Stimulated activated naive CD4-positive, alpha-beta T cell (primary cell): ENCODE measurements at places on chromosomes 1 and 21.

DNA sequence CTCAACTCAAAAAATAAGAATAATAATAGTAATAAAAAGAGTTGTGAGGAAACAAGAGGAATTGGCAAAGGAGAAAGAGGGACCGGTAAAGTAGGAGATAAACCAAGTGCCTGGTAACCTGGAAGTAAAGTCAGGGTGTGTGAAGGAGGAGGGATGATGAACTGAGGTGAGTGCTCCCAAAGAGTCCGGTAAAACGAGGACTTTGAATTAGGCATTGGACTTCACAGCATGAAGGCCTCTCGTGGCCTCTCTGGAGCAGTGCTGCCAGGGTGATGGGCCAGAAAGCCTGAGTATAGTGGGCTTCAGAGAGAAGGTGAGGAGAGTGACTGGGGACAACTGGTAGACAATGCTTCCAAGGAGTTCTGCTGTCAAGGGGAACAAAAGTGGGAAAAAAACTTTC is 17.6 kb downstream of the RPL11 start:
- DNase-seq, result no peak

DNA sequence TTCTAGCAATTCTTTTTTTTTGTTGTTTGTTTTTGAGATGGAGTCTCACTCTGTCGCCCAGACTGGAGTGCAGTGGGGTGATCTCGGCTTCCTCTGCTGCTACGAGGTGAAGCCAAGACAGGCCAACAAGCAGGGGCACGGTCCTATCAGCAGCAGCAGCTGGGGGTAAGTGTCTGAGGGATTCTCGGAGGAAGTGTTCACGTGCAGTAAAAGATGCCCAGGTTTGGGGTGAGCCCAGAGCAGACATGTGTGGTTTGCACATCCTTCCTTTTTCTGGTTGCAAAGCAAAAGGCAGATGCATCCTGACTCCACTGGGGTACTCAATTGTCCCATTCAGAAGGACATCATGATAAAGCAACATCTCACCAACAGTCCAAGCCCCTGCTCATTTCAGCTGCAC is 27.7 kb downstream of the PIGP start:
- no peak for DNase-seq

- DNase-seq, result no peak
Observed at GRCh38 chr1:76580206-76580605, 287.1 kb upstream of the ST6GALNAC5 start.

GRCh38 chr1:182602935-182603645 is 1.1 kb downstream of the RGS16 start:
- DNase-seq, result no peak

DNA sequence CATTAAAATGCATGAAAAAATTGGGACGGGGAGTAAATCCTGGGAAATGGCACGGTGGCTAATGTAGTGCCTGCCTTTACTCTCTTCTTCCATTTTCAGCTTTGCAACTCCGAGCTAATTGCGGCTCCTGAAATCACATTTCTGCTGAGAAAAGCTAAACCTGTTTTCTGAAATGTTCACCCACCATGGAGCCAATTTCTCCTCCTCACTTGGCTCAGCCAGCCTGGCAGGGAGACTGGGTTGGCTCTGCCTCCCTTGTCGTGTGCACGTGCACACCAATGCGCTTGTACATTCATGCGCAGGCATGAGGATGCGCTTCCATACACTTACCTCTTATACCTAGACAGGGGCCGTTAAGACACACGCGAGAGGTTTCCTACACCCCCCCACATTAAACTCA is 165.4 kb downstream of the PLXNA2 start:
- DNase-seq, result no peak

DNA sequence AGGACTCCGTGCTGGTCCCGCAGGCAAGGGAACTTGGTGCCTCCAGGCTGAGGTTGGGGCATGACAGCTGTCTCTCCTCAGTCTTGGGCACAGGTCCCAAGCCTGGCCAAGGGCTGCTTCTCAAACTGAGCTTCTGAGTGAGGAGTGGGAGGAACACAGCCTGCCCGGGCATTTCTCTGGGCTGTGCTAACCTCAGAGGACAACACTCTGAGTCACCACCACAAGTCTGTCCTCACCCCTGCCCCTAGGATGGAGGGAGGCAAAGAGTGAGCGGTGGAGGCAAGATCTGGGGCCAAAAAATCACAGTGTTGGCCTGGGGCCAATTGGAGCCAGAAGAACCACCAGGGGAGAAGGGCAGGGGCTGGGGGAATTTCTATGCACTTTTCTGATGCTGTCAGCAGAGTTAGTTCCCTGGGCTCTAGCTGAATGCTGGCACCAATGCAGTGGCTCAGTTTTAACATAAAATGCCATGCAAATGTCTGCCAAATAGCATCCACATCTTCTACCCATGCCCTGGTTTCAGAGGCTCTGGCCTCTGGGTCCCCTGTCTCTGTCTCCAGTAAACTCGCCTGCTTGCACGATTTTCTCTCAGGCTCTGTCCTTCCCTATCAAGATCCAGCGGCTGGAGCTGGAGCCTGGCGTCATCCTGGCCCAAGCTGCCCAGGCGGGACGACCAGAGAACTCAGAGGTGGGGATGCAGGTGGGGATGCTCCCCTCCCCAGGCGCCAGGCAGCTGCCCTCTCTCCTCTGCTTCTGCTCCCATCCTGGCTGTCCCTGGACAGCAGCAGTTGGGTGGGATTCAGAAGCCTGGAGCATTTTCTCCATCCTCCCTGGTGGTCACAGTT is 11.0 kb upstream of the CDK18 start:
- no peak for DNase-seq

- DNase-seq, result no peak
Observed at GRCh38 chr1:64212031-64212430, 8.6 kb downstream of the UBE2U start.
